ENCODE measurements at places on chromosomes 5 and 9.

DNA sequence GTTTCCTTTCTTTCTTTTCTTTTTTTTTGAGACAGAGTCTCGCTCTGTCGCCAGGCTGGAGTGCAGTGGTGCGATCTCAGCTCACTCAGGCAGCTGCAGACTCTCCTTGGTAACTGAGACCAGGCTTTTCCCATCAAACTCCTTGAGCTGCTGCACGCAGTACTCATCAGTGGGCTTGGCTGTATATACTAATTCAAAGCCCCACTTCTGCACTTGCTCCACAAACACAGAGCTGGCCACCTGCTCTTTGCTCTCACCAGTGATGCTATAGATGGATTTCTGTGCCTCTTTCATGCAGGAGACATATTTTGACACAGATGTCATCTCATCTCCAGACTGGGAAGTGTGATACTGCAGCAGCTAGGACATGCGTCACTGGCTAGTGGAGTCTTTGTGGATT lies 252.7 kb downstream of the AP3B1 start:
- peak; percentile 88 for DNase-seq

DNA sequence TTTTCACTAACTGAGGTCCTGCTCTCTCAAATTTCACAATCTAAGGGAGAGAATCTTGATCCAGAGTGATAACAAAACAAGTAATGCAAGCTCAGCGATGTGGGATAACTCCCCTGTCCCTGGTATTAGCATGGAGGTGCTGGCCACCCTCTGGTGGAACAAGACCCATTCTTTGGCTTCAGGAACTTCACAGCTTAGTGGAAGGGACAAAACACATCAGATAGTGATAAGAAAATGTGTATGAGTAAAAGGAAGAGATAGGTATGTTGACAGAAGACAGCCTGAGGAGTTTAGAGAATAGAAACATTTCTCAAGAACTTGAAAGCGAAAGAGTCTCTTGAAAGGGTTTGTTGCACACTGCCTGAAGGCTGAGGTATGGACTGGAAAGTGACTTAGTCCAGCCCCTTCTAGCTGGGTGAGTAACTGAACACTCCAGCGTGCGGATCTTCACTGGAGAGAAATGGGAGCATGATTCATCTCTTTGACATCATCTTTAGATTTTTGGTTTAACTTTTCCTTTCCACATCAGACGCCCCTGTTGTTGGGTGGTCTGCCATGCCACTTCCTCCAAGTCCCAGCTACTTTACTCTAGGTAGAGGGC lies 25.4 kb upstream of the ZSWIM6 start:
- DNase-seq = no peak

- no peak for DNase-seq
These were observed 19.4 kb upstream of the RNF130 start for GRCh38 chr5:180090769-180091546.

GRCh38 chr9:96071076-96071814 lies 195.8 kb downstream of the ERCC6L2 start:
- DNase-seq = peak; percentile 37

DNA sequence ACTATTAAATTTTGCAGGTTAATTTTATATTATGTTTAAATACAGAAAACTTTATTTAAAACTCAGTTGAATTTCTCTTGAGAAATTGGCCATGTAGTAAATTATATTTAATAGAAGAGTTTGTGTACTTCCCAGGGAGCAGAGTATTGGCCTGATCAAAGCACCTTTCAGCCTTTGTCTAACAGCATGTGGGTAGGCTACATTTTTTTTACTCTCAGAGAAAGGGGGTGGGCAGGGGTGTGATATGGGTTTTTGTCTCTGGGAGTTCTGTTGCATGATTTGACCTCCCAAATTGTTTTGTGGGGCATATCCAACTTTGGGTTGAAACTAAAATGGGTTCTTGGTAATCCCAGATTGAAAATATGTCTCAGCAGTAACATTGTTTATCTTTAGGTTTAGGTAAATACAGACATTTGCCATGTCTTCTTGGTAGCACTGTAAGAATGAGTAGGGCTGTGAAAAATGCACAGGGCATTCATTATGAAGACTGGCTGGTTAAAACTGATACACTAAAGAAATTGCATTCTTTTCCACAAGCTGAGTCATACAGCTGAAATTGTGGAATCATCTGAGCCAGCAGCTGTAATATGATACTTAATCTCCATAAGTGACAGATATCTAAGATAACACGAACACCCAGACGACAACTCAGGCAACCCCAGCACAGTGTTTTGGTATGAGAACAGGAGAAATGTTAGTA lies 75.4 kb upstream of the CDKN2B start:
- no peak for DNase-seq

- DNase-seq = peak; percentile 39
These were observed 520.0 kb upstream of the C9orf72 start for GRCh38 chr9:28092981-28093936.

- no peak for DNase-seq
These were observed 12.5 kb downstream of the LHX2 start for GRCh38 chr9:124024107-124024506.

- DNase-seq = no peak
These were observed 47.9 kb downstream of the ALG2 start for GRCh38 chr9:99173570-99174504.

- DNase-seq = no peak
These were observed 440.6 kb upstream of the MPDZ start for GRCh38 chr9:13719981-13720676.

DNA sequence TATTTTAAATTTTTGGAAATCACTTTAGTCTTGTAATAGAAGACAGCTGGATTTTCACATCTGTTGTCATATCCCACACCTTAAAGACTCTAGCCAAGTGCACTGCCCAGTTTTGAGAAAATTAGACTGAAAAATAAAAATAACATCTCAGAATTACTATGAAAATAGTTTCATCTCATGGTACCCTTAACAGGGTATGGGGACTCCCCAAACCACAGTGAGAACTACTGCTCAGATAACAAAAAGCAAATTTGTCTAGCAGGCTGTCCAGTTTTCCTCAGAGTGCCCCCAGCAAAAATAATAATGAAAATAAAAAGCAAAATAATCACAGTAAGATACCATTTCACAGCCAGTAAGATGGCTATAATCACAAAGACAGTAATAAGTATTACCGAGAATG lies 6.5 kb downstream of the UBQLN1 start:
- no peak for DNase-seq

DNA sequence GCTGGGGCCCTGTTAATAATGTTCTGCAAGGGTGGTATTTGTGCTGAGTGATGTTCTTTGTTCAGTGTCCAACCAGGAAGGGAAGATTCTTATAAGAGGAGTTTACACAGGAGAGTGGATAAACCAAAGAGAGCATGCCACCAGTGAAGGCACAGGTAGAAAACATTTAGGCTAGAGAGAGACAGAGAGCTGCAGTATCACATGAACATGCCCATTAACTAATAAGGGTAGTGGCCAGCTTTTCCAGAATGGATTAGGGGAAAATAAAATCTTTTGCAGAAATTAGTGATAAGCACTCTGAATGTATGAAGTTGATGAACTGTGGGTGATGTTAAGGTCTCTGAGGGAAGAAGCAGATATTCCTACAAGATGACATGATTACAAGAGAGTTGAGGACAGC lies 54.1 kb upstream of the PRLR start:
- DNase-seq = no peak

- no peak for DNase-seq
These were observed 64.6 kb upstream of the SIMC1 start for GRCh38 chr5:176173647-176174046.

DNA sequence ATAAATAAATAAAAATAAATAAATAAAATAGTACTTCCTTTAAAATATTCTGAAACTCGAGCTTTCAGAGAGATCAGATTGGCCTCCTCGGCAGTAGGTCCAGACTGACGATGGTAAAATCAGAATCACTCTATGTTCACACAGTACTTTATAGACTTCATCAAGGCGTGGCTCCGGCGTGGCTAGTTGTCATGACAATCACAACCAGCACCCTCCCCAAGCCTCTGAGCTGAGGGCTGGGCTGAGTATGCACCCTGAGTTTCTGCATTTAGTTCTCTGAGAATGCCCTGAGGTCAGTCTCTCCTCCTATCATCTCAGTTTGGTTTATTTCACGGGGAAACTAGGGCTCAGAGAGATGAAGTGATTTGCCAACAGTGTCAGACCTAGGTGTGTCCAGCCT lies 43.3 kb upstream of the BARHL1 start:
- DNase-seq = no peak

- DNase-seq = no peak
These were observed 325.4 kb downstream of the RFX3 start for GRCh38 chr9:3200331-3200774.

- peak; percentile 77 for DNase-seq
These were observed 447.8 kb downstream of the ENC1 start for GRCh38 chr5:74192606-74193299.

All from brain (organoid and tissue), 16 donors.